Foreskin keratinocyte (primary cell): ENCODE measurements at places on chromosomes 6 and 20. TPM values are rescaled to one million over a fixed set of nuclear protein-coding genes. Genes with fewer than 3 reads are reported as not detected.

Gene NFATC2
- under 0.01 TPM in 1 of 2 replicates, not detected in the other for total RNA-seq

Gene MLIP
- not detected in 2 replicates for total RNA-seq

Gene ULBP3
- total RNA-seq, result 5.6 and 7.0 TPM in 2 replicates

Gene BPIFA1
- not detected in 2 replicates for total RNA-seq

Gene PKIB
- total RNA-seq, result 1.4 and 2.9 TPM in 2 replicates

Gene MRAP2
- 0.35 and 2.9 TPM in 2 replicates for total RNA-seq

Gene TUBB2B
- total RNA-seq, result 1.2 TPM in 1 of 2 replicates, not detected in the other

Gene DEFB132
- total RNA-seq, result not detected in 2 replicates
